ENCODE measurements at places on chromosomes 4 and X.

GRCh38 chr4:185257086-185257485, 47.7 kb downstream of the SNX25 start:
- DNase-seq, result no peak

DNA sequence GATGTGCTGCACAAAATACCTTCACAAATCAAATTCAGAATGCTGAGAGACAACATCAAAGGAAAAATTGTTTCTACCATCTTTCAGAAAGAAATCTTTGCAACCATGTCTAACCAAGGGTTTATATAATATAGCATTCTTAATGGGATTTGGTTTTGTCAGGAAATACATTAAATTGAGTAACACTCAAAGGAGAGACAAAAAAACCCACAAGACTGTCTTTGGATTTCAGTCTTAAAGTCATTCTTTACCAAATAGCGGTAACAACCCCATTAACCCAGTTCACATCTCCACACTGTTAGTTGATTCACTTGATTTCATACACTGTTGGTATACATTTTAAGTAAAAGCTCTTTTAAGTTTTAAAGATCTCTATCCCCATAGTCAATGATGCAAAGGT, 145.7 kb upstream of the EDNRA start:
- DNase-seq, result no peak

GRCh38 chrX:135688137-135688536, 25.3 kb upstream of the CT45A1 start:
- DNase-seq, result no peak

- DNase-seq, result no peak
Measured at GRCh38 chr4:148076964-148077363, 345.1 kb downstream of the ARHGAP10 start.

- no peak for DNase-seq
Measured at GRCh38 chrX:857376-857775, 226.8 kb downstream of the SHOX start.

DNA sequence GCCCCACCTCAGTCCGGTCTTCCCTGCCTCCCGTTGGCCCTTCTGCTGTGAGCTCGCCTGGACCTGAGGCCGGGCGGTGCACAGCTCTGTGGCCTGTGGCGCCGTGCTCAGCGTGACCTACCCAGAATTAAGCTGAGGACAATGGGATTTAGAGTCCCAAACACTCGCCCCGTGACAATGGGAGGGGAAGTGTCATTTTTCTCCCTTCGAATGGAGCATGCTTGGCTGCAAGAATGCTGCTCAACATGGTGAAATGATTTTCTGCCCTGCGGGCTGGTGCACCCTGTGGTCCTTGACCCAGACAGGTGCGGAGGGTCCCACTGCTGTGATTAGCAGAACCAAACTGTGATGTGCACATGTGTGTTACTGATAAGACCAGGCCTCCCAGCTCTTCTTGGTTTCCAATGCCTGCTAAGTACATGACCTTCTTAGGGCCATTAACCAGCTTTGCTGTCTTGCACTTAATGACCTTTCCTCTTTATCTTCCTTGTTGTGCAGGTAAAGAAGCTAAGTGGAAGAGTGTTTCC, 772 bp downstream of the EOLA1 start:
- DNase-seq, result no peak

- DNase-seq, result no peak
Measured at GRCh38 chr4:80382090-80382832, 46.7 kb downstream of the CFAP299 start.

- no peak for DNase-seq
Measured at GRCh38 chr4:131459430-131460101, 1689.5 kb upstream of the PCDH10 start.

DNA sequence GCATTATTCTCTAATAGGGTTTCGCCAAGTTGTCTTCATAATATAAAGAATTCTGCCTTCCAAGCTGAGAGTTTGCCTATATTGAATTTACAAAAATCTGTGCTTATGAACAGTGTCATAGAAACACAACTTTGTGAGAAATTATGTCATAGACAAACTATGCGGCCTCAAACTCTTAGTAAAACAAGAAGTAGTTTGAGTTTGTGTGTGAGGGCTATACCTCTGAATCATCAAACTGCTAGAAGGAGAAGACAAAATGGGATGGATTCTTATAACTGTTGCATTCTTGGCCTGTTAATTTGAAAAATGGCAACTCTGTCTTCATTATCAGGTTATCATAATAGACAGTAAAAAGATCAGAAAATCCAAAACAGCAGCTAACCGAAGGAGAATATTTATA, 46.1 kb upstream of the NAP1L5 start:
- no peak for DNase-seq
